ENCODE measurements at places on chromosomes 3 and 15.

DNA sequence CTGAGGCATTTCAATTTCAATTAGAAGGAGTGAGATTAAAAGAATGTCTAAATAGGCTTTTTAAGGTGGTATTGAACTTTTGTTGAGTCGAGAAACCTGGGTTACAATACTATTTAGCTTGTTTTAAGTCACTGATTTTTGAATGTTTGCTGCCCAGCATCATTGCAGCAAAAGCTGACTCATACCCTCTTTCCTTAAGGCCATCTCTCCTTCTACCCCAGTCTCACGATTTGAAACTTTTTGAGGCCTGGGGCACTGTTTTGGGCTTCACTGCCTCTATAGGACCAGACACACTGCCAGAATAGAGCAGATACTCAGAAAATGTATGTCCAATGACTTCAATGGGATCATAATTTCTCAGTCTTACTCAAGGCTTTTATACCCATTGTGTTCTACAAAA, 319.6 kb upstream of the TGFBR2 start:
- no peaks in the 10 kb centered on the region for H3K36me3 ChIP-seq
- H3K27me3 ChIP-seq, result no peaks in the 10 kb centered on the region
- H3K27ac ChIP-seq, result no peak overlapping the region
- H3K4me3 ChIP-seq, result no peak overlapping the region
- no peak for DNase-seq

DNA sequence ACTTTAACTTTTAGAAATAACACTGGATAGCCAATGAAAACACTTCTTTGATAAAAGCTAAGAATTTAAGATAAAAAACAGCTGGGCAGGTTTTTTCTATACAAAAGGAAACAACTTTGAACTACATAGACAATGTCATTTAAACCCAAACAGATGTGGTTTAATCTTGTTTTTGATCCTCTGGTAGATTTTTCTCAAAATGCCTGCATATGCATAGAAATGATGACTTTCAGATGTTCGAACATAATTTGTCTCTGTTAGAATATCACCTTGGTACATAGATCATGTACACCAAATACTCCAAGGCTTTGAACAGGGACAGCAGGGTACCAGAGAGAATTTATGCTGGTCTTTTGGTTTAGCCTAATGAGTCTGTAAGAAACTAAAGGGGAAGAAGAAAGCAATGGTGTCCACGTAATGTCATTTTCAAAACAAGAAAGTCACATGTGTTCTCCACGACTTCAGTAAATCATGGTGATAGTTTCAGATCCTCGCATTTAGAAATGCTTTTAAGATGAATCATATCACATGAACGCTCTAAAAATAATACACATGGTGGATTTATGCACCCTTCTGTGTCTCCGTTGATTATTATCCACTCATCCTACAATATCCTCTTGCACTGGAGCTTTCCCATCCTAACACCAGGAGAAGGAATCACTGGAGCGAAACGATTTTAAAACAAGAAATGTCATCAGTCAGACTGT, 160.1 kb upstream of the PDZRN3 start:
- H3K4me1 ChIP-seq, result no peaks in the 10 kb centered on the region
- DNase-seq, result no peak
- no peak overlapping the region for H3K4me3 ChIP-seq
- H3K27me3 ChIP-seq, result no peaks in the 10 kb centered on the region
- H3K27ac ChIP-seq, result no peak overlapping the region

DNA sequence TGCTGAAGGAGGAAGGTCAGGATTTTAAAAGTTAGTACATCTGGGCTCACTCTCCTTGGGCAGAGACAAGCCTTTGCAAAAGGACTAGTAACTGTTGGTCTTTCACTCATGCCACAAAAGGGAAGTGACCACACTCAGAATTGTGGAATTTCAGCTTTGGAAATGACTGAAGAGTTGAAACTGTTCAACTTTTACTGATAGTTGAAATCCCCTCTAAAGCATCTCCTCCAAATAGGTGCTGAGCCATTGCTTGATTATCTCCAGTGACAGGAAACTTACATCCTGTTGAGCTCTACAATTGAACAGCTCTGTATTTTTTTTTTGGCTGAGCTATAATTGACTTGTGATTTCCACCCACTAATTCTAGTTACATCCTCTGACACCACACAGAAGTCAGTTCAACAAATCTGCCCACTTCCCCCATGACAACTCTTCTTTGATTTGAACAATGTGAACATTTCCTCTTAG, 254.8 kb upstream of the TPRG1 start:
- peak overlapping the region; percentile 14 for H3K27ac ChIP-seq
- H3K27me3 ChIP-seq, result no peaks in the 10 kb centered on the region
- H3K36me3 ChIP-seq, result no peaks in the 10 kb centered on the region
- no peak overlapping the region for H3K4me3 ChIP-seq

DNA sequence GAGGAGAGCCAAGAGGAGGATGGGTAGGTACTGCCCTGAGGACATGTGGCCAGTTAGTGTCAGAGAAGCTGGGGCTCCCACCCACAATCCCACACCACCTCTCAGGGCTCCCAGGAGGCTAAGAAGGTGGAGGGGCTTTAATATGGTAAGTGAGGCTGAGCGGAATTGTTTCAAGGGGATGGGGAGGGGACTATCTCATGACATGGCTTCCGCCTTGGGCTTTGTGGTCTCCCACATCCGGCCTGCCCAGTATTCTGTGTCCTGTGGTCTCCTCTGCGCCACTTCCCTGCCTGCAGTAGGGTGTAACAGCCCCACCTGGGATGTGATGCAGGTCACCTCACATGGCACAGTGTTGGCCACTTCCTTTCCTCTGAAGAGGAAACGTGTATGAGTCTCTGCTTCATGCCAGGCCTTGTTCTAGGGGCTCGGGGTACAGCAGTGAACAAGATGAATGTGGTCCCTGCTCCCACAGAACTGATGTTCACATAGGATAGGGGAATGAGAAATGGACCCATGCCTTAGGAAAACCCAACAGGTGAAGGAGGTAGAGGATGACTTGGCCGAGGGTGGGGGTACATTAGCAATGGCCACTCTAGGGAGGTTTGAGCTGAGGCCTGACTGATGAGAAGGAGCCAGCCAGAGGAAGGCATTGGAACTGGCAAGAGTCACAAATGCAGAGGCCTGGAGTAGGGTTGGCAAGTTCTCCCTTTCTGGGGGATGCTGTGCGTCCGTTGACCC, 3.2 kb downstream of the NEIL1 start:
- DNase-seq, result no peak
- no peak overlapping the region for H3K4me3 ChIP-seq

DNA sequence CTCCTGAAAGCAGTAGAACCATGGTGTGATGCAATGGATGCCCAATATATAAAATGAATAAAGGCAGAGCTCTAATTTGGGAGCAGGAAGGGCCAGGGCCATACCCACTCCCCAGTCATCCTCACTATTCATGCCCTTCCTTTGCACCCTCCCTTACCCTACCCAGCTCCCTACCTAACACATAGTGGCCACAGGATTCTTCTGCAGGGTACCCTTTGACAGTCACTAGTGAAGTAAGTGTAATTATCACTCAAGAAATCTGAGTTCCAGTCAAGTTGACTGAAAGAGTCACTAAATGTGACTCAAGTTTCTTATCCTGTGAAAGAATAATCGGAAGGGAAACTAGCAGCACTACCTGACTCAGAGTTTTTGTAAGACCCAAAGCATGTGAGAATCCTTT, 69.2 kb downstream of the RASA2 start:
- peaks cover 8% of the 10 kb centered on the region for H3K4me1 ChIP-seq
- no peaks in the 10 kb centered on the region for H3K27me3 ChIP-seq
- no peak overlapping the region for H3K4me3 ChIP-seq
- no peaks in the 10 kb centered on the region for H3K36me3 ChIP-seq

GRCh38 chr3:188339410-188340295, 185.7 kb downstream of the LPP start:
- H3K27me3 ChIP-seq, result no peaks in the 10 kb centered on the region
- H3K27ac ChIP-seq, result no peak overlapping the region
- DNase-seq, result no peak
- no peak overlapping the region for H3K4me3 ChIP-seq
- H3K36me3 ChIP-seq, result no peaks in the 10 kb centered on the region

DNA sequence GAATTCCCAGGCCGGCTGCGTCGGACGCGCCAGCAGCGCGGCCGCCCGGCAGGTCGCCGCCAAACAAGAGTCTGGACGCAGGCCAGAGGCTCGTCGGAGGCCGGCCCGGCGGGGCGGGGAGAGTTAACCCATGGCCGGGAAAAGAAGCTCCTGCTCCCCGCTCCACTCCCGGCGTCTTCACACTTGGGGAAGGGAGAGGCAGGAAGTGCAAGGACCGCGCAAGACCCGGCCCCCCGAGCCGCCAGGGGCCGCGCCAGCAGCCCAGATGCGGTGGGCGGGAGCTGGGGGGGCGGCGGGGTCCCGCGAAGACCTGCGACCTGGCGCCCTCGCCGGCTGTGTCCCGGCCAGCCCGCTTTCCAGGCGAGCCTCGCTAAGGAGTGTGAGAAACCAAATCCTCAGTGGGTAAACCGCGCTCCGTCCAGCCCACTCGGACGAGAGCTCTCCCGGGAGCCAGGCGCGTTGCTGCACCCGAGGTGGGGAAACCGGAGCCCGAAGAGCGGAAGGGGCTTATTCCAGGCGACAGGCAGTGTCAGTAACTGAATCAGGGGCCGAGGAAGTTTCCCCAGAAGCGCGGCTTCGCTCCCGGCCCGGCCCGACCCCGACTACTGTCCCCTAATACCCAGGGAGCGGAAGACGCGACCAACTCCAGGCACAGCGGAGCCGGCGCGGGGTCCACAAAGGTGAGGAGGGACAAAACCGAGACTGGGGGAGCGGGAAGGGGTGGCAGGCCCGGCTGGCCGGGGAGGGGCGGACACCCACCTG, 721 bp downstream of the ADAMTS7 start:
- H3K27me3 ChIP-seq, result no peaks in the 10 kb centered on the region
- no peaks in the 10 kb centered on the region for H3K36me3 ChIP-seq
- peaks cover 6% of the 10 kb centered on the region for H3K4me1 ChIP-seq
- DNase-seq, result peak; percentile 64

DNA sequence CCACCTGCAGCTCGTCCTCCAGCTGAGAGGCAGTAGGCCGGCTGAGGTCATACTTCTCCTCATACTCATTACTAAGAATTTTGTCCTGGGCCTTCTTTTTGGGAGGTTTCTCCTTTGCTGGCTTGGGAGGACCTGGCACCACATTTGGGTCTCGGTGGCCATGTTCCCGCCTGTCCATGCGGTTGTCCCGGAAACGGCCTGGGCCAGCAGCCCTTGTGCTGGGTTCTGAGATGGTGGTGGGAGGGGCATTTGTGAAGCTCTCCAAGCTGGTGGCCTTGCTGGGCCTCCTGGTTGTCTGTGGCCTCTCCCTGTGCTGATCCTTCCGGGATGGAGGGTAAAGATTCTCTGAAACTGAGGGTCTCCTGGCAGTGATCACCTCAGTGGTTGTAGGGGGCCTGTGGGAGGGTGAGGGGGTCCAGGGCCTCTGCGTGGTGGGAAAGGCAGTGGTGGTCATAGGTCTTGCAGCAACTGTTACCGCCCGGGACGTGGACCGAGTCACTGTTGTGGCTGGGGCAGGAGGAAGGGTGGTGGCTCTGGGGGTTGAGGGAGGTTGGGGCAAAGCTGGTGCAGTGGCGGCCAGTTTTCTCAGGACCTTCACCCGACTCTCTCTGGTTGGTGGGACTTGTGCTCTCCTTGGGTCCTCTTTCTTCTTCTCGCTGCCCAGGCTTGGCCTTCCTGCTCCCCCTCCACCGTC, 2.5 kb downstream of the CCDC80 start:
- no peaks in the 10 kb centered on the region for H3K36me3 ChIP-seq
- H3K4me3 ChIP-seq, result no peak overlapping the region
- H3K27me3 ChIP-seq, result no peaks in the 10 kb centered on the region
- no peak for DNase-seq
- H3K27ac ChIP-seq, result no peak overlapping the region

Data from hepatocyte (in vitro differentiated cells).